ENCODE measurements at places on chromosomes 2 and 18.
A peak's percentile ranks its signal among the peaks of the same experiment; 100 is the strongest.

- no peak for DNase-seq
These were observed 219.8 kb downstream of the GLI2 start for GRCh38 chr2:120955427-120955826.

DNA sequence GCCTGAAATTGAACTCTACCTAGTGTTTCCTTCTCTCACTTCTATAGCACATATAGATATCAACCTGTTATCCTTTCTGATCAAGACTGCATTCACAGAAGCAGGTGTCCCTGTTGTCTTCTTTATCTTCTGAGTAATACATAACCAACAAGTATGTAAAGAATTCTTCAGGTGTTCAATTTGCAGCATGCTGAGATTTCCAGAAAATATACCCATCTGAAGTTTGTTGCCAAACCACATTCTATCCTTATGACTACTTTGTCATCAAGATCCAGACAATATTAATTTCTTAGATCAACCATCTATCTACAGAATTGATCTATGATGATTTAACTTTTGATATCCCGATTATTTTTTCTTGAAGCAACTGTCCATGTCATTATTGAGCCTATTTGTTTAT, 69.5 kb downstream of the TGFA start:
- DNase-seq = no peak

DNA sequence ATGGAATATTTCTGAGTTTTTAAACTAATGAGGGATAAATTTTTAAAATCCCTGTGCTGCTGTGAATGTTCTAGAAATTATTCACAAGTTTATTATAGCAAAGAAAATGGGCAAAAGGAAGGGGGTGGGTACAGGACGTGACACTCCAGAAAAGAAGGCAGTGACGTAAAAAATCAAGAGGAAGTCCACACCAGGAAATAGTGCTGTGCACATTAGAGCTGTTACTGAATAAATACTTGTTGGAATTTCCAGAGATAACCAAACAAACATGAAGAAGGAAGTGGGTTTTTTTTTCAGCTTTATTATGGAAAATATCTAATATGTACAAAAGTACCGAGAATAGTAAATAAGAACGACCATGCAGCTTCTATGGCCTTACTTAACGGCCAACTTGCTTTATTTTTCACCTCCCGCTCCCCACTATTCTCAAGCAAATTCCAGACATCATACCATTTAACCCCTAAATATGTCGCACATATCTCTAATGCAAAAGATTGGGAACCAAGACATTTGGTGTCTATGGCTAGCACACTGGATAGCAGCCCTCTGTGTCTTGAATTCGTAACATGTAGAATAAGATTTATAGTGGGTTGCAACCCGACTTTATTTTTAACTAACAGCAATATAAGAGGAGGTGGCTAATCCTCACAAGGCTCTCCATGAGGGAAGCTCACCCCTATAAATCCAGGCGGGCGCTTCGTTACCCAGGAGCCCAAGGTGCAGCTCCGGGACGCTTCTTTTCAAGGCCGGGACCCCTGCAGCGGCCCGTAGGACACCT, 580 bp upstream of the NDUFV2 start:
- DNase-seq = no peak

DNA sequence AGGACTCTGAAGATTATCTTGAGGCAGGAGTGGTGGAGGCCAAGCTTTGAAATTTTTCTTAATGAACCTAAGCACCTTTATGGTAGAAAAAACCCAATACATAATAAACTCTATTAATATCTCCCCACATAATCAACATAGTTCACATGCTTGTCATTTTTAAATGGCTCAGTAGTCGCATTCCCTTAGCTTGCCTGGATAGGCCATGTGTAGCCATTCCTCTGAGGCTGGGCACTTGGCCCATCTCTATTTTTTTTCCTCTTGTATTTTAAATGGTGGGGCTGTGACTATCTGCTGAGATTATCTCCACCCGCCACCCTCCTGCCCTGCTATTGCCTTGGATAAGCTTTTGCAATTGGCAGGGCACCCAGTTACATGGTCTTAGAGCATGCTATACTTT, 143.1 kb downstream of the FHOD3 start:
- no peak for DNase-seq

DNA sequence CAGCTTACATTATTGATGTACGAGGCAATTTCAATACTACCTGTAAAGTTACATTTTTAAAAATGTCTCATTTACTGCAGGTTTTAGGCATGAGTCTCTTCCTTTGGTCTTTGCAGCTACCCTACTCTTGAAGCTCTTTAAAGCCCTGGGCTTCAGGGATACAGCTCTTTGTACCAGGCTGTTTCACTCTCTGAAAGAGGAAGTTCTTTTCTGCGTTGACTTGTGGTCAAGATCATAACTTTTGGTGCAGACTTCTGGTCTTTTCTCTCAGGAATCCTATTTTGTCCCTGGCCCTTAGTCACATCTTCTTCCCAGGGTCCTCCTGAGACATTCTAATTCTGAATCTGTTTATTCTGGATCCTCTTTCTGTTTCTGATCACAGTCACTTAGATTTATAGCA, 16.6 kb upstream of the HRH4 start:
- DNase-seq = no peak

DNA sequence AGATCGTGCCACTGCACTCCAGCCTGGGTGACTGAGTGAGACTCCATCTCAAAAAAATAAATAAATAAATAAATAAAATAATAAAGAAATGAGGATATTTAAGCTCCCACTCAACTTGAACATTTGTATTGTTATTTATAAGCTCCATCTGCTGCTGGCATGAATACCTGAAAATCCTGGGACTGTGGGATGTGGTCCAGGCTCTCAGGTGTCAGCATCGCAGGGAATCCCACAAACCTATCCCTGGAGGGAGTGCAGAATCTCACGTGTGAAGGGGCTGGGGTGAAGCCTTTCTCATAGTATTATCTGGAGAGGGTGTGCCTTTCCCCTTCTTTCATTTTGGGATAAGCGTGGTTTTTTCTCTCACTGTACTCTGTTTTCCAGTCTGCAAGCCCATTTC, 47.4 kb upstream of the POLE4 start:
- DNase-seq = no peak

GRCh38 chr18:62634979-62635630, 80.2 kb upstream of the PHLPP1 start:
- DNase-seq = no peak

DNA sequence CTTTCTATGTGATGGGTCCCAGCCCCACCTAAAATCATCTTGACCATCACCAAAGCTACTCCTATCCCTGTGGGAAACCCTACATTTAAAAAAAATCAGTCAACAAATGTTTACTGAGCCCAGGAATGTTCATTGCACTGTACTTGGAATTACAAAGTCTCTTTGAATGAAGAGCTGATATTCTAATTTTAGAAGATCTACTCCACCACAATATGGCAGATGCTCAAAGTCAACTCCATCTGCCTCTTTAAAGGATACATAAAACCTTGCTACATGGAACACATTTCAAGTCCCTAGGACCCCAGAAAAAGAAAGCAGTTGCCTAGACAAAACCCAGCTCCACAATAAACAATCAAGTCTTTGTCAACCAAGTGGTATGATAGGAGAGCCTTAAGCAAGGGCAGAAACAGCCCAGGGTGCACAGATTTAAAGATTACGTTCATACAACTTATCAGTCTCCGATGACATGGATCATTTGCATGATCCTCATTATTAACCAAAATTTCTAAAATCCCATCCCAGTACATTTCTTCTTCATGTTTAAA, 234.3 kb upstream of the ACVR2A start:
- no peak for DNase-seq

DNA sequence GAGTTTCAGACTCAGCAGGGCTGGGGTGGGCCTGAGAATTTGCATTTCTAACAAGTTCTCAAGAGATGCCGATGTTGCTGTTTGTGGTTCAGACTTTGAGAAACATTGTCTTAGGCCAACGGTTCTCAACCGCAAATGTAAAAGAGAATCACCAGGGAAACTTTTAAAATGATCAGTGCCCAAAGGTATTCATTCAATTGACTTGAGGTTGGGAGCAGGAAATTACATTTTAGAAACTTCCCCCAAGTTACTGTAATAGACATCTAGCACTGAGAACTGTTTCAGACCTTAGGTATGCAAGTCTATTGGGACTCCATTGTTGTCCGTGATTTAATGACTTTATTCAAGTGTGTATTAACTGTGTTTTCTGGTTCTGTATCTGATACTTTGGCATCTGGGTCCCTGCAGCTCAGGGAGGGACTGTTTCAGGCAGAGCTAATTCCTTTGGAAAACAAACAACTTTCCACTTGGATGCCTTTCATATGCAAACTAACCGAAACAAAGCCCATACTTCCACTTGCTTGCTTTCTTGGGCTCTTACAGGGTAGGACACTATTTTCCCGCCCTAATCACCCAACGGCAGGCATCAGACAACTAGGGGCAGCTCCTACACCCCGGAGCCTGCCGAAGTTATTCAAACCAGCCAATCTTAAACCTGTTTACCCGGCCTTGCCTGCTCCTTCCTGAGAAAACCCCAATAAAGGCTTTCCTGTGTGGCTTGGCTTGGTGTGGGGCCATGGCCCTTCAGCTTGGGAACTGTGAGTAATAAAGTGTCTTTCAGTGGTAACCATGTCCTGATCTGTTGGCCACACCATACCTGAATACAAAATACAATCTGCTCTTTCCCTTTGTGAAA, 97.6 kb downstream of the POLE4 start:
- DNase-seq = no peak

- DNase-seq = no peak
These were observed 120.9 kb downstream of the FSIP2 start for GRCh38 chr2:185859506-185859905.

- no peak for DNase-seq
These were observed 423.2 kb upstream of the CRIM1 start for GRCh38 chr2:35932276-35932963.

- no peak for DNase-seq
These were observed 162.4 kb downstream of the CELF4 start for GRCh38 chr18:37403100-37403781.

- DNase-seq = no peak
These were observed 2.4 kb upstream of the ALPK2 start for GRCh38 chr18:58631301-58631700.

GRCh38 chr2:162795312-162795711, 43.3 kb downstream of the KCNH7 start:
- DNase-seq = no peak

DNA sequence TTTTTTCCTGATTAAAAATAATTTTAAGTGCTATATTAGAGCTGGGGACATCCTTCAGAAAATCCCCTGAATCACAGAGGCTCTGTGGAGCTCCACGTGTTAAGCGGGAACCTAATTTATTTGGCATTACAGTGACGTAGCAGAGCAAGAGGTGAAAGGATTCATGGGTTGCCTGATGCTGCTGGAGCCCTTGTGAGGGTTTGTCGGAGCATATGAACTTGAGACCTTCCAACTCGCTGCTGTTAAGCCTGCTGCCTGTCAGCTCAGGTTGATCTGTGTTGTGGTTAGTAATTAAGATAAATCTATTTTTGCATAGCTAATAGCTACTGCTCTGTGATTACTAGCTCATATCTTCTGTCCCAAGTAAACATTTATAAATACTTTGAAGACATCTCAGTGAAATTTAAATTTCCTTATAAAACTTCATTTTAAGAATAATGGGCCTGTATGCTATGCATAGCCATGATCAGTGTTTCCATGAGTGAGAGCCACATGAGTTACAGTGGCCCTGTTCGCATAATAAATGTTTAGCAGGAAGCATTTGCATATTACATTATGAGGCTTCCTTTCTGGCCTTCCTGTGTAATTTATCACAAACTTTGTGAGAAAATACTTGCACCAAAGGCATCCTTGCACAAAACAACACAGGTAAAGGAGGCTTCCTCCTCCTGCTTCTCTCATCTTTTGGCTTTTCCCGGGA, 438.9 kb downstream of the PTPRM start:
- no peak for DNase-seq

DNA sequence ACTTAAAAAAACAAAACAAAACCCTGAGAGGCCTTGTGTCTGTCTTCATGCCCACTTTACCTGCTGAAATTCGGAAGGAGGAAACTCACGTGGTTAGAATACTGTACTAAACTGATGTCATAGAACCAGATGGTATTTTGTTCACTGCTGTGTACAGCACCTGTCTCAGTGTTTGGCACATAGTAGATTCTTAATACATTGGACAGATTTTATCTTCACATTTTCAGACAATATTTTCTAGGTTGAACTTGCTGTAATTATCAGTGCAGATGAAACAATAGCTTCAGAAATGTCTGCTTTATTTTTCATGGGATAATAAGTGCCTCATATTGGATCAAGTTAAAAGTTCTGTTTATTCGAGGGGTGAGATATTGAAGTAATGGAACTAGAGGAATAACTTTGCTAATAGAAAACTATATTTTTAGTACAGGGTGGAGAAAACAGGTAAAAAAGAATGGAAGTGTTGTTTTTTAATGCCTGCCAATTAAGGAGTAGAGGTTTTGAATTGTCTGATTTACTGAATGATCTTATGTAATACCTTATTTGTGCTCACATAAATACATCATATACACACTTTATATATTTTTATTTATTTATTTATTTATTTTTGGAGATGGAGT, 23.7 kb downstream of the DDX1 start:
- no peak for DNase-seq

DNA sequence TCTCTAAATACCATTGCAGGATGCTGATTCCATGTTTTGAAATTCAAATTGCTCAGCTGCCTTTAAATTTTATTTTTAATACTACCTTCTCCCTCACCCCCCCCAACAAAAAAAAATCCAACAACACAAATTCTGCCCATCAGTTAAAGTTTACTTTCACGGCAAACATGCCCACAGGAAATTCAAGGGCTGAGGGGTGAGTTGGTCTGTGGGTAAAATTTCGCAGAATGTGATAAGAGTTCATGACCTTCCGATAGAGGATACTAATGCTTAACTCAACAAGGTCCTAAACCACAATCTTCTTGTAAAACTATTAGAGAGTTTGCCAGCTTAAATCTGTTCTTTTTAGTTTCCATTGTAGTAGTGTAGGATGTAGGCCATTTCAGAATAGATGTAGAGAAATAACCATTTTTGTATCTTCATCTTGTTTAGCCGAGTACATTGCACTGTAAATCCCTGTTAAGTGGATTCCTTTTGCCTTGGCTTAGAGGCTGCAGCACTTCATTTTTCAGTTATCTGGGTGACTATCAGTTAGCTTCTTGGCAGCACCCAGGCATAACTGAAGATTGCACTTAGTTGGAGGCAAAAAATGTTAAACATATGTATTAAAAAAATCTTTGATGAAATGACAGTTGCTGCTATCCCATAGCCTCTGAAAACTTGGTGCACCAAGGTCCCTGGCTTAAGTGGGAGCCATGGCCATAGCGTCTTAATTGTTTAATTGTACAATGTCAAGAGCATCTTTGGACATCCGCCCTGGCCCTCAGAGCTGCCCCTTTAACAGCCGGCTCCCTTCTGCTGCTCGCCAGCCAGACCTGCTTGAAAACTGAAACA, 232.3 kb downstream of the HAUS1 start:
- no peak for DNase-seq

- peak; percentile 57 for DNase-seq
These were observed 56.0 kb upstream of the RAB6C start for GRCh38 chr2:129923265-129924091.

DNA sequence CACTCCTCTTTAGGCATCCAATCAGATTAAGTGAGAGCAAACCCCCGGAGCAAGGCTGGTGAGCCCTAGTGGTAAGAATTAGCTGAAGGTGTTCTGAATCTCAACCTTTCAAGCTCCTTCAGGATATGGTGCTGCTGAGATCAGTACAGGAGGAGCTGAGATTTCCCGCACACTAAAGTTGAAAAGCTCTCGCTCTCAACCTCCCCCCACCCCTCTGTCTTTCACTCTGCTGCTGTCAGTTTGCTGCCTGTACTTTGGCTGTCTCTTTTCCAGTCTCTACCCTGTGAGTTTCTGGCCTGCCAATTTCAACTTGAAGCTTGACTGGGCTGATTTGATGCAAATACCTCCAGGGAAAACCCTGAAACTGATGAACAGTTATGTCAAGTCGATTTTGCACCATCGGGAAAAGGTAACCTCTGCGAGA, 15.7 kb downstream of the ZEB2 start:
- no peak for DNase-seq

- no peak for DNase-seq
These were observed 2.1 kb downstream of the CNTNAP5 start for GRCh38 chr2:124027182-124027581.

Data from stimulated activated CD8-positive, alpha-beta memory T cell treated with anti-CD3 and anti-CD28 coated beads, Interleukin-4, amount 100 ng/mL, for 48 hours (primary cell).